ENCODE measurements at places on chromosomes 2 and 18.
A peak's percentile ranks its signal among the peaks of the same experiment; 100 is the strongest.

DNA sequence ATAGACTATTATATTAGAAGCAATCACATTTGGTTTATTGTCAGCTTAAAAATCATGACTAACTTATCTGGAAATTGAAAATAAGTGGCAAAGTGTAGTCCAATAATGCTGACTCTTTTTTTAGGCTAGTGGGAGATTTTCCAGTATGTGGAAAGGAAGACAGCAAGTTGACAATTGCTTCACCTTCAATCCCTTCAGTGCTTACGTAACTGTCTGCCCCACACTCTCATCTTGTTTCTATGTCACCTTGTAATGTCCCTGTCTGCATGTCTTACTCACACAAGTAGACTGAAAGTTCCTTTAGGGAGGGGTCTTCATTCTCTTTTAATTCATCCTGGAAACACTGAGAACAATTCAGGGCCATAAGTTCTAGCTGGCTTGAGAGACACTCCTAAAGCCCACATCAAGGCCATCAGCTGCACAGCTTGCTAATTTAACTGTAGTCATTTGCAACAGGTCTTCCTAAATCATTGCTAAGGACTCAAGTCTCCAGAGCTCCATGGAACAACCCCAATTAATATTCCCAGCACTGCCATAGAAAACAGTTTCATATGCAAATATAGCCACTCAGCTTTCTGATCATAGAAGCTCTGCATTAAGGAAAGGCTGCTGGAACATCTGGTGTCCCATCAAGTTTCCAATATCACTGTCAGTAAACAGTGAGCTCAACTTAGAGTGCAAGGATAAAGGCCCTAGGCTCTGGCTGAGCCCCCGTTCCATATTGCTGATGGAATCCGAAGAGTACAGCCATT lies 230.5 kb downstream of the ETAA1 start:
- DNase-seq = no peak

DNA sequence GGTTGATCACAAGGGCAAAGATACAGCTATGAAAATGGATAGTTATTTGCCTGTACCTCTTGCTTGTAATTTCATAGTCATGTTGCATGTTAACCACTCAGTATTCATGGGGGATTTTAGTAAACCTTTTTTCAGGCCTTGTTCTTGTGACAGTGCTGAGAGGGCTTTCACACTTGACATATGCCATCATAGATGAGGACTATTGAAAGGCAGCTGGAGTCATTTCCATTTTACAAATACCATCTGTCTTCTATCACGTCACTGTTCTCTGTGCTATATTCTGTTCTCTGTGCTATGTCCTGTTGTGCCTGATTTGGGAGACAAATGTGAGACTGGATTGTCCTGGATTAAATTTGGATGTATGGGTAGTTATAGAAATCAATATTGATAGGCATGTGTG lies 131.7 kb downstream of the LYPD6B start:
- DNase-seq = no peak

DNA sequence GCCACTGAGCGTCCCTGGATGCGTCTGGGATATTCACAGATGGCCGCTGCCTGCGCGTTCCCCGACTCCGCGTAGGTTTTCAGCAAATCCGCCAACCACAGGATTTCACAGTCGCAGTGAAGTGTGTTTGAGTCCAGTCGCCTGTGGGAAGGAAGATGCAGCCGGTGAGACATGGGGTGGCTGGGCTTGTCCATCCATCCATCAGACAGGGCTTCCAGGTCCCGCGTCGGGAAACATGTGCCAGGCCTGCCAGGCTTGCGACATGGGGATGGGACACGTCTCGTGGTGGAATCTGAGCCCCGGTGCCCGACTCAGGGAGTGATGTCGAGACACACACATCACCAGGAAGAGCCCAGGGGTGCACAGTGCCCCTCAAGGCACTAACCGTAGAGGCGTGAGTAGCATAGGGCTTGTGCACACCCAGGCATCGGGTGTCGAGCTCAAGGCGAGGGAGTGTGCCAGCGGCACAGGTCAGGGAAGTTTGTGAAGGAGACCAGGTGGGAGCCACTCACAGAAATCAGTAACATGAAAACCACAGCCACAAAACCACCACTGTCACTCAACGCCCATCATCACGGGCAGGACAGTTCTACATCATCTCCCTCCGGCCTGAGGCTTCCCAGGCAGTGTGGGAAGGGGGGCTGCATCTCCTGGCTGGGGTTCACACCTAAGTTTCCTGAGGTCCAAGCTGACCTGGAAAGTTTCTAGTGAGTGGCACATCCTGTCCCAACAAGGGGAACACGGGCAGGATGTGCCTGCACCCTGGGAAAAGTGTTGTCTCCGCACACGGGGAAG lies 63.9 kb downstream of the PXDN start:
- DNase-seq = no peak

DNA sequence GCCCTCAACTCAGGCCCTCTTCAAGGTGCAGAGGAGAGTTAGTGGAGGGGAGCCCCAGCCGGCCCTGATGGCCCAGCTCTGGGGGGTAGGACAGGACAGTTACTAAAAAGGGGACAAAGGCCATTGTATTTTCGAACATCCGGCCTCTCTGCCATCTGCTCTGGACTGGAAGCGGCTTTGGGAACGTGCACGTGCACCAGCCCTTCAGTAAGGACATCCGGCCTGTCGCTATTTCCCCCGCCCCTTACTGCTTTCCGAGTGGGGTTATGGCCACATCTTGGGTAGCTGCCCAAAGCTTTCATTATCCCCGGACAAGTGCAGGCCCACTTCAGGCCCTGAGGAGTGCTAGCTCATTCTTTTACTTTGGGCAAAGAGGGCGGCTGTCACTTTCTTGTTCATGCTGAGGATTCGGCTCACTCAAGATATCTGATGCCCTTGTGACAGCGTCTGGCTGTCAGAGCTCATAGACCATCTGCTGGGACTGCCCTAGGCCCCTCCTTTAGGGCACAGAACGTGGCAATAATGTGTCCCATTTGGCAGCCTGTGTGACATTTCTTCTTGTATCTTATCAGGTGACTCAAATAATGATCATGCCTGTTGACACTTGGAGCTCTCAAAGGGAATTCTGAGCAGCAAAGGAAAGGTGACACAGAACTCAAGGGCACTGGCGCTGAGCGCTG lies 17.5 kb downstream of the SLC4A3 start:
- DNase-seq = no peak

GRCh38 chr2:147589127-147589526 lies 255.7 kb upstream of the ACVR2A start:
- DNase-seq = no peak

GRCh38 chr18:28801876-28802275 lies 624.9 kb upstream of the CDH2 start:
- DNase-seq = peak; percentile 71

DNA sequence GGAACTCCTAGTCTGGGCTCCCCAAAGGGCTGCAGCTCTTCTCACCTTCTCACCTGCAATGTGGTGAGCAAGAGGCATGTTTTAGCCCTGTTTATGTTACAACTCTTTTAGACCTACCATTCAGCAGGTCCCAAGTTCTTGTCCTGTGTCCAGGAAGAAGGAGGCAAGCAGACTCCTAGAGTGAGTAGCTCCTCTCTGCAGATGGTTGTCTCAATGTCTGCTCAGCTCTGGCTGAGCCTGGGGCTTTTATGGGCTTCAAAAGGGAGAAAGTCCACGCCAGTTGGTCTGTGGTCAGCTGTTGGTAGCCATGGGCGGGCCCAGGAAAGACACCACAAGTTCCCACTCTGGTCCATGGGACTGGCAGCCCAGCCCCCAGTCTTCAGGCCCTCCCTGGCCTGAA lies 148.1 kb upstream of the HS6ST1 start:
- DNase-seq = no peak

DNA sequence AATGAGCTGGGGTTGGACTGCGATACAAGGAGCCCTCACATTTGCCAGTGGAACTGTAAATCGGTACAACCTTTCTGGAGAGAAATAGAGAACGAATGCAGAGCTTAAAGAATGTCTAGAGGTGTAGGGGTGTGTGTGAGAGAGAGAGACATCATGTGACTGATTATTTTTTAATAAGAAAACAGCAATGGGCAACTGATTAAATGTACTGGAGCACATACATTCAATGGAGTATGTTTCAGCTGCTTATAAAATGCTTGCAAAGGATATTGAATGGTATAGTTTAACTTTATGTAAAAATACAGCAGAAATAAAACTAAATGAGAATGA lies 391 bp upstream of the TMEM17 start:
- DNase-seq = no peak

DNA sequence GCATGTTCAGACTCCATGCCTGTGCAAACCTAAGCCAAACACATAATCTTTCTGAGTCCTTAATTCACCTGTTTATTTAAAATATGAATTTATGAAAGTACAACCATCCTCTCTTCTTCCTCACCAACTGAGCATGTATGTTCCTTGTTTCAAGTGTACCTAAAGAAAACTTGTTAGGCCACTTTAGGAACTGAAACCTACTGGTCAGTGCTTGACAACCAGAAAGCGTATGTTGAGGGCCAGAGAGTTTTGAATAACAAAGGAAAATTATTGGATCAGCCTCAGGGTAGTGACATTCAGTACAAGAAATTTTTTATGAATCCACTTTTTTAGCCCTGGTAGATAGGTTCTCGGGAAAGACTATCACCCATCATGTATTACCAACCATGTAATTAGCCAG lies 847.6 kb upstream of the CELF4 start:
- DNase-seq = no peak

DNA sequence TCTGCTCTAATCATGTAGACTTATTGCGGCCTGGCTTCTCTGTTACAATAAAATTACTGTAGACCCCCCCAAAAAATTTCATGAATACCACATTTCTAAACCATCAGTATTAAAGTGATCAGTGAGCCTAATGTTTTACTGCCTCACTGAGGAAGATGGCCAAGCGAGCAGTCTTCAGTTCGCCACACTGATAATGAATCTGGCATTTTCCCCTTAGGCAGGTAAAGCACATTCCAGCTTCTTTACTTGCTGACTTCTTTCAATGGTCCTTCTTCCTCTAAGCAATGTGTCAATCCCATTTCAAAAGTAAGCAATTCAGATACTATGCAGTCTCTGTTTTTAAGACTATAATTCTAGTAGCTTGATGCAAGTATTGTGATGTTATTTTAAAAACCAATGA lies 137.6 kb downstream of the LAMA1 start:
- no peak for DNase-seq

GRCh38 chr2:152646264-152646663 lies 71.0 kb downstream of the PRPF40A start:
- DNase-seq = no peak

DNA sequence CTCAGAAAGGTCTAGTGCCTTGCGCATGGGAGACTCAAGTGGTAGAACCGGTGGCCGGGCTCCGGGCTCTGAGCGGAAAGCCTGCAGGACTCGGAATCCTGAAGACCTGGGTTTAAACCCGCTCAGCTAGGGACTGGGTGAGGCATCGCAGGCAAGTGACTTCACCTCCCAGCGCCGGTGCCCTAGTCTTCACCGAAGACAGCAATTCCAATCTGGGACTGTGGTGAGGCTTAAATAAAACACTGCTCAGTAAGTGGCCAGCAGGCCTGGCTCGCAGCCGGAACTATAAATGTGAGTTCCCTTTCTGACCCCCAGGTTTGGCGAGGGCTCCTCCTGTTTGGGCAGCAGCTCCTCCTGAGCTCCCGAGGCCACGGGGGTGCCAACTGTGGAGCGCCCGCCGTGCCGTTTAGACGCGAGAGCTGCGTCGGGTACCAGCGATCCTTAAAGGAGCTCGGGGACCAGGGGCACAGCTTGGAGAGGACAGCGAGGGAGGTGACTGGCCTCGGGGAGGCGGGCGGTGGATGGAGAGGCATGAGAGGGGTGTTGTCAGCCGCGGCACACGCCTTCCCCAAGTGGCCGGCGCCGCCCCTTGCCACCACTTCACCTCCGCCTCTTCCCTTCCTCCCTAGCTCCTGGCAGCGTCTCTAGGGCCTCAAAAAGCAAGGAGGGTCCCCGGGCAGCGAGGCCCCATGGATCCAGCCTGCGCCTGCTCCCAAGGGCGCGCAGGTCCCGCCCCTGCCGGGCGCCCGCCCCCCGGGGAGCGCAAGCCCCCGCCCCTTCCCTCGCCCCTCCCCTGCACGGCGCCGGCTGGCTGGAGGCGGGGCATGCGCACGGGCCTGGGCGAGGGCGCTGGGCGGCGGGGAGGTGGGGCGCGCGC lies 757 bp upstream of the MTCL1 start:
- DNase-seq = peak; percentile 93

- DNase-seq = peak; percentile 3
Measured at GRCh38 chr2:220935789-220936321, 636.2 kb downstream of the EPHA4 start.

GRCh38 chr2:177551989-177552421 lies 159.4 kb downstream of the AGPS start:
- DNase-seq = peak; percentile 23

DNA sequence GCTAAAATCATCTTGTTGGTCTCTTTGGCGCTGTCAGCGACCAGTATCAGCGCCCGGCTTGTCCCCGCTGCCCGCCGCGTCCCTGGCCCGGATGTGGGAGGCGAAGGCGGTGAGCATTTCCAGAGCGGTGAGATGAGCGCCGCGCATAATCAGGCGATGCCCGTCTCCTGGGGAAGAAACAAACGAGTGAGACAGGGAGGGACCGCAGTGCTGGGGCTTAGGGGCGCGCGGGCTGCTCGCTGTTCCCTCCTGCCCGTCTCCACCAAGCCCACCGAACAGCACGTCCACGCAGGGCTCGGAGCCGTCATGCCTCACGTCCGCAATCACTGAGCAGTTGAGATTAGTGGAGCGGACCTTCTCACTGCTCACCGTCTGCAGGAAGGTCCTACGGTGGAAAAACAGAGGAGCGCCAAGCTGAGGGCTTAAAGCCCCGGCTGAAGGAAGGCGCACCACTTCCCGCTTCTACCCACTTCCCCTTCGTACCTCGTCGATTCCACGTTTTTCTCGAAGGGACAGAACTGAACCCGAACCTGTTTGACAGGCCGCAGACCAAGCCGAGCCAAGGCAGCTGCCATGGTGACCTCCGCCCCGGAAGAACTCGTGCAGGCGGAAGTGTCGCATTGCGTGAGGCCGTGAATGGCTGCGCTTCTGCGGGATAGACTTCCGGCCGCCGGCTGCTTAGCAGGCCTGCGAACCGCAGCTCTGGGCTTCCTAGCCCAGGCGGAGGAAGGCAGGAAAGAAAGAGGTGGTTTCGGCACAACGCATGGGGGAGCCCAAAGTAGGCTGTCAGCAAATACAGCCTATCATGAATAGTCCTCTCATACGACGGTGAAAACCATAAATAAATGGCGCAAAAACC lies at the start of gene MRPL53:
MRPL53 (minus strand) TSS at position 595 of the 859 bp plus-strand sequence; CDS start at position 575, 20 bp downstream.
- peak; percentile 89 for DNase-seq

- DNase-seq = no peak
Measured at GRCh38 chr2:216951171-216951570, 91.3 kb upstream of the TNP1 start.

DNA sequence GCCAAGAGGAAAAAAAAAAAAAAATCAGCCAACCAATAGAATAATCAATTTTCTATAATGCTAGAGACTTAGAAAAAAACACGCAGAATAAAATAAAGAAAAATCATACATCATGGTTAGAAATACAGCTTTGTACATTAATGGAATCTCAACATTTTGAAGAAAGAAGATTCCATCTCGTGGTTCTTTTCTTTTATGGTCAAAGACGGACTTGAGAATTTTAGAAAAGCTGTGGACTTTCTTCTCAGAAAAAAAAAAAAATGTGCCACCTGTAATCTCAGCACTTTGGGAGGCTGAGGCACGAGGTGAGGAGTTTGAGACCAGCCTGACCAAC lies 41.8 kb upstream of the ATIC start:
- DNase-seq = no peak

GRCh38 chr2:58051445-58051844 lies 4.8 kb downstream of the VRK2 start:
- no peak for DNase-seq
